Dermis microvascular lymphatic vessel endothelial cell (primary cell): ENCODE measurements at places on chromosomes 5 and 9. TPM values are rescaled to one million over a fixed set of nuclear protein-coding genes. Genes with fewer than 3 reads are reported as not detected.

Gene RGMB
- total RNA-seq = 6.8 and 12.3 TPM in 2 replicates

GRCh38 chr5:40656766-40657165 lies 22.9 kb upstream of the PTGER4 start:
- no peak for DNase-seq

GRCh38 chr9:35993976-35994720 lies 36.2 kb upstream of the OR2S2 start:
- peak; percentile 21 for DNase-seq

DNA sequence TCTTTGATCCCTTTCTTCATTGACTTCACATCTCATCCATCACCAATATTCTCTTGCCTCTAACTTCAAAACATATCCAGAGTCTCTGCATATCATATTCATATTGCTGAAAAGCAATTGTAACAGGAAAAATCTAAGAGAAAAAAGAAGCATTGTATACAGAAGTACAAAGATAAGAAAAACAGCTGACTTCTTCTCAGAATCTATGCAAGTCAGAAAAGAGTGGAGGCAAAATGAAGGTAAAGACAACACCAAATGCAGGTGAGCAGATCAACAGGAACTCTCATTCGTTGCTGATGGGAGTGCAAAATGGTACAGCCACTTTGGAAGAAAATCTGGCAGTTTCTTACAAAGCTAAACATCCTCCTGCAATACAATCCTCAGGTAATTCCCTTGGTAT lies 155.6 kb downstream of the PHF2 start:
- DNase-seq = no peak

DNA sequence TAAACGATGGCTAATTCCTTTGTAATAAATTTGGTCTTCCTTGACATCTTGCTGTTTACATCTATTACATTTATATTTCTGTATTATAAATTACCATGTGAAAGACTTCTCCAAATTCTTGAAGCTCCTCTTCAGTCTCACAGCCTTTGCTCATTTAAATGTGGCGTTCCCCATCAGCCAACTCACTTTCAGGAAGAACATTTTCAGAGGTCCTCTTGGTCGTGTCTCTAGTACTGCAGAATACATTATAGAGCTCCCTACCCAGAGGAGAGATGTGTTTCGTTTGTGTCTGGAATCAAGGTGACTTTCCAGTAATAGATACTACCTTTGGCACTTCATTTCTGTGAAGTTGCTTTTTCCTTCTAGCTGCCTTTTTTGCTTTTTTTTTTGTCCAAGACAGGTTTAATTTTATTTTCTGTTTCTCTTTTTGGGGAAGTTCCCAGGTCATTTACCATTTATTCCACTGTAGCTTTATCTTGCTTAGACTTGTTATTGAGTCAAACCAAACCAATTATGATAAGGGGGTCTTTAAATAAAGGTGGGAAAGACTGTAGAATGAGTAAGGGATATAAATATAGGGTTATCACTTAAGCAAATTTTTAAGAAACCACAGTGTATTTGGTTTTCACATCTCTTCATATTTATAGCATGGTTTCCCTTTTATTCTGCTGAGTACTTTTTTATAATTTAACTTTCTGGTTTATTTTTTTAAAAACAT lies 12.8 kb downstream of the UBE2B start:
- no peak for DNase-seq

DNA sequence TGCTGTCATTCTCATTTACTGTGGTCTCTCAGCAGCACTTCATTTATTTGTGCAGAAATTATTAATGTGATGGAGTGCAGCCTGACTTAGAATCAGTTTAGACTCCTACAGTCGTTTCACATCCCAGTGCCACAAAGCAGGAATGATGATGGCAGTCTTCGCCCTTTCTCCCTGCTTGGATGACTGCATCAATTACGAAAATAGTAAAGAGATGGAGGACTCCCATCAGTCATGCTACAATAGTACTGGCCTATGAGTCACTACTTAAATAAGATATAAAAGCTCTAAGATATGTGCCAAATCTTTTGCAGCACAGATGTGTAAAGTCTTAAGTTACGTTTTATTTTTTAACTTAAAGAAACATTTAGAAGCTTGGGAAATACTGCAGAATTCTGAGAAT lies 263.9 kb downstream of the CHSY3 start:
- no peak for DNase-seq

Gene DENND1A
- 7.1 and 7.6 TPM in 2 replicates for total RNA-seq

Gene CER1
- total RNA-seq = not detected in 2 replicates

Gene LECT2
- total RNA-seq = not detected in 2 replicates

GRCh38 chr9:21681641-21682040 lies 120.8 kb upstream of the MTAP start:
- peak; percentile 21 for DNase-seq

DNA sequence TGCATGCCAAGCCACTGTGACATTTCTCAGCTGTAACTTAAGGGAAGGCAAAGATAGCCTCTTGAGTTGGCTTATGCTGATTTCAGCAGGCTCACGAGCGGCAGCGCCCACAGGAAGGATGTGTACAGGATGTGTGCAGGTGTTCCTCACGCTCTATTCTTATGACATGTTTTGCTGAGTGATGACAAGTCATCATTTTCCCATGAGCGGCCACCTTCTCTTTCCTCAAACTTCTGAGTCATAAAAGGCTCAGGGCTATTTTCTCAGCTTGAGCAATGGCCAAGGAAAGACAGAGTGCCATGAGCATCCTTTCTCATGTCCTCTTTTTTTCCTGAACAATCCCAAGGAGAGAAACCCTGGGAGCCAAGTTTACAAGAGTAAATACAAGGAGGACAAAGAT lies 365.9 kb downstream of the PLK2 start:
- DNase-seq = peak; percentile 77

Gene TAS2R1
- total RNA-seq = not detected in 2 replicates
